ENCODE measurements at places on chromosomes 6 and 20.

DNA sequence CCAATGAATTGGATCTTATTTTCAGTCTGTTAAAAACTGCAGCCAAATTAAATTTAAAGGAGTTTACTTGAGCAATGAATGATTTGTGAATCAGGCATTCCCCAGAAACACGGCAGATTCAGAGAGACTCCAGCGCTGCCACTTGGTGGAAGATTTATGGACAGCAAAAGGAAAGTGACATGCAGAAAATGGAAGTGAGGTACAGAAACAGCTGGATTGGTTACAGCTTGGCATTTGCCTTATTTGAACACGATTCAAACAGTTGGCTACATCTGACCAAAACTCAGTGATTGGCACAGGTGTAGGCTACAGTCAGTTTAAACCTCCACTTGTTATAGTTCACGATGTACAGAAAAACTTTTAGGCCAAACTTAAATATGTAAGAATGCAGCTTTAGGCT is 257.6 kb upstream of the IMPG1 start:
- no peak for DNase-seq

- no peak for DNase-seq
Measured at GRCh38 chr6:95690328-95690727, 113.0 kb downstream of the MANEA start.

- DNase-seq: no peak
Measured at GRCh38 chr6:34011264-34011663, 134.6 kb downstream of the GRM4 start.

GRCh38 chr6:74853991-74854390 is 351.9 kb downstream of the COL12A1 start:
- no peak for DNase-seq

DNA sequence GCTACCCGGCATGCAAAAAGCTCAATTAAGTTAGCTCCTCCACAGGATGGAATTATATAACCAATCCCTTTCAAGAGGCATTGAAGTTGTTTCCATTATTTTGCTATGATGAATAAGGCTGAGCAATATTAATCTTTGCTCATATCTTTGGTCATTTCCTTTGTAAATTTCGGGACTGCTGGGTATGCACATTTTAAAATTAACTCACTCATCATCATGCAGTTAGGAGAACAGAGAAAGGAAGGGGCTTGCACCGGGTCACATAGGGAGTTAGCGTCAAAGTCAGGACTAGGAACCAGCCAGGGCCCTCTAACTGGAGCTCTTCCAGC is 430 bp upstream of the FAM110A start:
- no peak for DNase-seq

DNA sequence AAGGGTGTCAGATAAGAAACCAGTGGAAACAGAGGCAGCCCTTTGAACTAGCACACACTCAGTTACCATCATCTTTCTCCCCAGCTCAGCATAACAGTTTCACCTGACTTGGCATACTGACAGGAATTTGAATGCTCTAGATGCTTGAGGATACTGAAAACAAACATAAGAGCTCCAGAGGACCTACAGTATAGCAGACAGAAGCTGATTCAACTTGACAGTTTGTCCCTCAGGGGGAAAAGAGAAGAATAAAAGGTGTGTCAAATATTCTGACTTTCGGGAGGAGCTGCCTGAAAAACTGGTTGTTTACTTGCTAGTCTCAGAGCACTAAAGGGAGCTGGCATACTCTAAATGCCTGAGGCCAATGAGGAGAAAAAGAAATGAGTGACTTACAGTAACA is 35.1 kb downstream of the EYS start:
- DNase-seq: no peak

DNA sequence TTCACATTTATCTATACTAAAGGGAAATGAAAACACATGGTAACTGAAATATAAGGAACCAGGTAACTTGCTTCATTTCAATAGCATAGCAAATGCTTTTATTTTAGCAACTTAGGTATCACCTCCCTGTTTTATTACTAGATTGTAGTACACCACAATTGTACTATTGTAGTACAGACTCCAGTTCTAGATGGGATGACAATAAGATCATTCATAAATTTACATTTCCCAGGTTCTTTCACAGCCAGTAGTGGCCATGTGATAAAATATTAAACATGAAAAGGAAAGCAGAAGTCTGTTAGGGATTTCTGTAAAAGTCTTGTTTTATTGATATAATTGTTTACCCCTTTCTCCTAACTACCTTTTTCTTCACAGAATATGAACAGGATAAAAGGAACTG is 97.2 kb downstream of the LMBRD1 start:
- DNase-seq: no peak

DNA sequence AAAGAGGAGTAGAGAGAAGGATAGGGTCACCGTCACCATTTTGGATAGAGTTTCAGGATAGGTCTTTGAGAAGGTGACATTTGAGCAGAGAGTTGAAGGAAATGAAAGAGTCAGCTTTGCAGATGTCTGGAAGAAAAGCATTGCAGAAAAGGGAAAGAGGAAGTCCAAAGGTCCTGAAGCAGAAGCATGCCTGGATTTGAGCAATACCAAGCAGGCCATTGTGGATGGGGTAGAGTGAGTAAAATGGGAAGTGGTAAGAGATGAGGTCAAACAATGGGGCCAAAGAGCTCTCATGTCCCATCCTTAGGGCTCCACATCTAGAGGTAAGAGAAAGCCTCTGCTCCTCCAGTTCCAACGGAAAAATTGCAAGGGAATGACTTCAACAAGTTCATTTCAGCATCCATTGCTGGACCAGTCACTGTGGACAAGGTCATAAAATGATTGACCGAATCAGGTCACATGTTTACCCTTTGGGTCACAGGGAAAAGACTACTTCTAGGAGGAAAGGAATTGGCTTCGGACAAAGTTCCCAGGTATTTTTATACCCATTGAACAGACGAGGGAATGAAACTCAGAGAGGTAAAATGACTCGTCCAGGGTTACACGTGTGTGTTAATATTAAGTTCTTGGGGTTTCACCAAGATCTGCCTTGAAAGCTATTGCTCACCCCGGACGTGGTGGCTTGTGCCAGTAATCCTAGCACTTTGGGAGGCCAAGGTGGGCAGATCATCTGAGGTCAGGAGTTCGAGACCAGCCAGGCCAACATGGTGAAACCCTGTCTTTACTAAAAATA is 6.6 kb upstream of the SAMHD1 start:
- DNase-seq: no peak

- no peak for DNase-seq
Measured at GRCh38 chr6:31308050-31308844, 36.4 kb upstream of the HLA-C start.

- no peak for DNase-seq
Measured at GRCh38 chr20:8720089-8720488, 348.8 kb upstream of the PLCB4 start.

GRCh38 chr20:24783631-24784492 is 165.2 kb upstream of the CST7 start:
- no peak for DNase-seq

DNA sequence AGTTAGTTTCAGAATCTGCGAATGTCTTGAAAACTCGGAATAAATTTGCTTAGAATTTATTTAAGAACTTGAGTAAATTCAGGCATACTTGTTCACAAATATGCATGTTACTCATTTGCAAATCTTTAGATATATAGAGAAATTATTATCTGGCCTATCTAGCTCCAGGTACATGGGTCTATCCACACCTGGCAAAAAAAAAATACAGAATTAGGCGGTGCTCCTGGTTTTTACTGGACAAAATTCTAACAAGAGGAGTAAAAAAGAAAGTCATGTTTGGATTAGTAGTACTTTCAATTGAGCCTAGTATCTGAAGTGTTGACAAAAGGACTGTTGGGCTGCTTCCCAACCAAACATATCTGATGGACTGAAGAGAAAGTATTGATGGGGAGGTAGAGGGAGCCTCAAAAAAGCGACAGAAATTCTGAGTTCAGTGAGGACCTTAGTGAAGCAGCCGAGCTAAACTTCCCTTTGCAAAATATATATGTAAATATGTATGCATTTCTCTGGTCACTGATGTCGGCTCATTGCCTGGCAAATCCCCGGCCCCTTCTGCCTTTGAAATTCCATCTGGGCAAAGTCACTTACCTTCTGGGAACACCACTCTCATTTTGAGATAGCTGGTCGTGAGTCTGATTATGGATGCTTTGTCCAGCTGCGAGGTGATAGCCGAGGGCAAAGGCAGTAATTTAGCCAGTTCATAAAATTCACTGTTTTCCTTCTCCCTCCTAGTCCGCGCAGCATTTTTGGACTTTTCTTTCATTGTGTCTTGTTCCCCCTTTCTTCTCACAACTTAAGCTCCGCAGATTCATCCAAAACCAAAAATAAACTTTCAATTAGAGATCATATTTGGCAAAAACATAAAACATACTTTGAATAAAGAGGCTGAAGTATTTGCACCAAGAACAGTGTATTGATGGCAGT is 1.8 kb downstream of the SIM1 start:
- DNase-seq: no peak

- DNase-seq: no peak
Measured at GRCh38 chr6:13354331-13355042, 26.1 kb upstream of the TBC1D7 start.

DNA sequence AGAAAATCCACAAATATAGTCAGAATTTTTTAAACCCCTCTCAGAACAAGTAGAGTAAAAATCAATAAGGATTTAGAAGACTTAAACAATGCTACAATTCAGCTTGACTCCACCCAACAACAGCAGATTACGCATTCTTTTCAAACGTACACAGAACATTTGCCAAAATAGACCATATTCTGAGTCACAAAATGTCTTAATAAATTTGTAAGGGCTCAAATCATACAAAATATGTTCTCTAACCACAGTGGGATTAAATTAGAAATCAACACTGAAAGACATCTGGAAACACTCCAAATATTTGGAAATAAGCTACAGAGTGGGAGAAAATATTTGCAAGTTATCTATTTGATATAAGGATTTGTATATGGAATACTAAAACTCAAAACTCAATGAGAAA is 164.2 kb upstream of the AKAP12 start:
- DNase-seq: no peak

DNA sequence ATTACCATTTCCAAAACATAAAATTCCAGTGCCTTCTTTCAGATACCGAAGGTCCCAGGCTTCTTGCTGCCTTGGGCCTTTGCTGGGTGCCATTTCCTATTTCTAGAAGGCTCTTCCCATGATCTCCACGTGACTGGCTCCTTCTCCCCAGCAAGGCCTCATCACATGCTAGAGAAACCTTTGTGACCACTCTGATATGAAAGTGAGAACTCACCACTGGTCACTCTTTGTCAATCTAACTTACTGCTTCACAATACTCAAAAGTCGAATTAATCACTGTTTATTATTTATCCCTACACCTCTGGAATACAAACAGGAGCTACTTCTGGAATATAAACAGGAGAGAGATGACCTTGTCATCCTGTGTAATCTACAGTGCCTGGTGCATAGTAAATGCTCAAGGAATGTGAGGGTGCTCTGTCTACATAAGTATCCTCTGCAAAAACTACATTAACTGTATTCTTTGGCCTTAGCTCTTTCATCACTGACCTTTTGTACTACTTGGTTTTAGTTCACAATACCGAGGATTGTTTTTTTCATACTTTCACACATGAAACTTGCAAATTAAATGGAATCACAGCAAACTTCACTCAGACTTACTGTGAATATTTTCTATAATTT is 1.6 kb downstream of the STX7 start:
- DNase-seq: no peak

DNA sequence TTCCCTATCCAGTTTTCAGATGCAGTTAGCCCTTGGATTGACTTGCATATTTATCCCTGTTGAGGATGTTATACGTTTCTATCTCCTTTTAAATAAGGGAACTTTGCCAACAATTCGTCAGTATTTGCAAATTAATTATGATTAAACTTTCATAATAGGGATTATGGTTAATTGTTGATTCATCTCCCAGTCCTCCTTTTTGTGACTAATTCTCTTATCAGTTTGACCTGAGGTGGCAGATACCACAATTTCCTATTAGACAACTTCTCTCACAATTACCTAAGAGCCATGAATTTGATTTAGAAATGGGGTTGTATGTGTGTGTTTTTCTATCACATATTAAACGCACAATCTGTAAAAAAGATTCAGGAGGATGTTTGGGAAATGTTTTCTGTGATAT is 172.9 kb downstream of the LAMA2 start:
- DNase-seq: no peak

- no peak for DNase-seq
Measured at GRCh38 chr6:153580776-153581175, 449.7 kb upstream of the RGS17 start.

DNA sequence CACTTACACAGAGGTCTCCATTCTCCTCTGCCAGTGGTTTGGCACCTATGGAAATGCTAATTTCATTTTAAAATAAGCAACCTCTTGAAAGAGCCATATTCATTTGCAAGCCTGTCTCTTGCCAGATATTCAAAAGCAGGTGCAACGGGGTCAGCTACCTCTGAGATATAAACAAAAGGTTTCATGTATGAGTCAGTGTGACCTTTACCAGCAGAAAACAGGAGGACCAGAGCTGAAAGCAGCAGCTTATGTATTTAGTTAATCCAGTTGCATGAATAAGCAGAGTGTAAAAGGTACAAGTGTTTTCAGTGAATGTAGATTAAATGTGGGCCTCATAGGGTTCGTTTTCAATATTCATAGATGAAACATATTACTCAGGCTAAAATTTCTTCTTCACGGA is 56.0 kb downstream of the TENT5A start:
- no peak for DNase-seq

GRCh38 chr6:112522587-112522986 is 175.5 kb downstream of the RFPL4B start:
- no peak for DNase-seq

GRCh38 chr6:167045828-167046580 is 46.8 kb downstream of the CEP43 start:
- no peak for DNase-seq

GRCh38 chr20:46610145-46610544 is 41.1 kb downstream of the SLC13A3 start:
- no peak for DNase-seq

DNA sequence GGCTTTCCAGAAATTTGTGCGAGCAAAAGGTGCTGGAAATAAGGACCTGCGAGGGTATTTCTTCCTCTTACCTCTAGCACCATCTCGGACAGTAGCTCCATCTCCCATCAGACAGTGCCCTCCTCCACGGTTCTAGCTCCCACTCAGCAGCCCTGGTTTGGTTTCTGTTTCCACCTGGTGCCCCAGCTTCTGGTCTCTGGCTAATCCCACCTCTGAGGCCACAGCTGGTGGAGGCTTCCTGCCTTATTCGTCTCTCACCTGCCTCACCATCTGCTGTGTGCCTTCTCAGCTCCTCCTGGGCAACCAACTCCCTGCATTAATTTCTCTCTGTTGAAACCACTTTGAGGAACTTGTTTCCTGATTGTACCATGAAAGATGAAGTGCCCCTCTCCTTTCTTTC is 162.4 kb upstream of the CDYL start:
- DNase-seq: no peak

DNA sequence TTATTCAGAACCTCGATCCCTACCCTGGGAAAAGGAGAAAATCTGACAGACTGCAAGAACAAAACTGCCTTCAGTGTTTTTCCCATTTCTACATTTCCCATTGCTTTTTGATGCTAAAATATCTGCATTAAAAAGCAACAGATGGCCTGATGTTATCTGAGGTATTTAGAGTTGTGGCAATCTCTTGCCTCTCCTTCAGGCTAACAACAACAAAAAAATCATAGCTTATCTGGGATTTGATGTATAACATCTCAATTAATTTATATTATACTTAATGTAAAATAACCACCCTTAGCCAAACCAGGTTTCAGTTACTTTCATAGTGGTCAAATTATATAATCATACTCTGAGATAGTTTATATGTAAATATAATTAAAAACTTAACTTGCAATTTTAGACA is 15.8 kb upstream of the GABRR2 start:
- no peak for DNase-seq
